Osteoblast (primary cell): ENCODE measurements at places on chromosomes 6 and 20.

DNA sequence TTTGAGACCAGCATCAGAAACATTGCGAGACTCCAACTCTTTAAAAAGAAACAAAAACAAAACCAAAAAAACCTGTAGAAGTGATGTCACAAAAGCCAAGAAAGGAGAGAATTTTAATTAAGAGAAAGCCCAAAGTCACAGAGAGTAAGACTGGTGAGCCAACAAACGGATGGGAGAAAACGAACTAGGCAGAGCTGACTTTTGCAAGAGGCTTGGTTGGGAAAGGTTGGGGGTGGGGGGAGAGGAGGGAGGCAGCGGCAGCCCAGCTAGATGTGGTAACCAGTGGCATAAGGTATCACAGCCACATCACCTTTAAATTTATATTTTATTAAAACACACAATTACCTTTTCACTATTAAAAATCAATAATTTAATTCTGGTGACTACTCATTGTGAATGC, 23.5 kb downstream of the NOL7 start:
- no peak for DNase-seq

- DNase-seq: no peak
Observed at GRCh38 chr20:32387252-32387651, 29.1 kb downstream of the ASXL1 start.

DNA sequence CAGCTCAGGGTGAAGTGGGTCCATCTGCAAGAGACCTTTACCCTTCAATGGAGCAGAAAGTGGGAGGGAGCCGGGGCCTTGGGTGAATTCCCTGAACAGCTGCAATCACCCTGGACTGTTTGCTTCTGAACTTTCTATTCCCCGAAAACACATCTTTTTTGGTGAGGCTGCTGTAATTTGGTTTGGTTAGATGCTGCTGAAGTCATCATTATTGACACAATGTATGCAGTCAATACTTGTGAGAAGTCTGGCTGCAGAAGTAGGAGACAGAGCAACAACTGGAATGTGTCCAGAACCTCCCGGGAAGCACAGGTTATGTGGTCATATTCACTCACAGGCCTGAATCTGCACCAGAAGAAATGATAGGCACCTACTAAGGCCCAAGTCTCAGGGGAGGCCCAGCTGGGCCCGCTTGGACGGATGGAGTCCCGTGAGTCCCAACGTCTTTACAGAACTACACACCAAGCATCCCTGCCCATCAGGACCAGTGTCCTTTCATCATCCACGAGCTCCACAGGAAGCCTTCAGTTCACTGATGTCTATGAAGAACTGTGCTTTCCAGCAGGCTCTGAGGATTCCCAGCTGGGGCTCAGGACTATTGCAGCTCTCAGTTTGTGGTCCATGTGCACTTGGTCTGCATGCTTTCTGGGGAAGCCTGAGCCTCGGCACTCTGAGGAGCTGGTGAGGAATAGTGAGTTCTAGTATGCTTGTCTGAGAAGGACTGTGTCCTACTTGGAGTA, 177.6 kb downstream of the THBS2 start:
- DNase-seq: no peak

GRCh38 chr20:2890742-2891141, 17.5 kb downstream of the PTPRA start:
- peak; percentile 58 for DNase-seq

- DNase-seq: no peak
Observed at GRCh38 chr20:51616060-51616459, 73.5 kb upstream of the NFATC2 start.

- no peak for DNase-seq
Observed at GRCh38 chr6:14690120-14691056, 555.5 kb upstream of the JARID2 start.

GRCh38 chr6:27873021-27873940, 38.9 kb downstream of the OR2B2 start:
- DNase-seq: peak; percentile 74

GRCh38 chr6:144314003-144314485, 28.9 kb downstream of the UTRN start:
- peak; percentile 72 for DNase-seq

GRCh38 chr6:147651249-147652063, 143.0 kb downstream of the SAMD5 start:
- DNase-seq: no peak

DNA sequence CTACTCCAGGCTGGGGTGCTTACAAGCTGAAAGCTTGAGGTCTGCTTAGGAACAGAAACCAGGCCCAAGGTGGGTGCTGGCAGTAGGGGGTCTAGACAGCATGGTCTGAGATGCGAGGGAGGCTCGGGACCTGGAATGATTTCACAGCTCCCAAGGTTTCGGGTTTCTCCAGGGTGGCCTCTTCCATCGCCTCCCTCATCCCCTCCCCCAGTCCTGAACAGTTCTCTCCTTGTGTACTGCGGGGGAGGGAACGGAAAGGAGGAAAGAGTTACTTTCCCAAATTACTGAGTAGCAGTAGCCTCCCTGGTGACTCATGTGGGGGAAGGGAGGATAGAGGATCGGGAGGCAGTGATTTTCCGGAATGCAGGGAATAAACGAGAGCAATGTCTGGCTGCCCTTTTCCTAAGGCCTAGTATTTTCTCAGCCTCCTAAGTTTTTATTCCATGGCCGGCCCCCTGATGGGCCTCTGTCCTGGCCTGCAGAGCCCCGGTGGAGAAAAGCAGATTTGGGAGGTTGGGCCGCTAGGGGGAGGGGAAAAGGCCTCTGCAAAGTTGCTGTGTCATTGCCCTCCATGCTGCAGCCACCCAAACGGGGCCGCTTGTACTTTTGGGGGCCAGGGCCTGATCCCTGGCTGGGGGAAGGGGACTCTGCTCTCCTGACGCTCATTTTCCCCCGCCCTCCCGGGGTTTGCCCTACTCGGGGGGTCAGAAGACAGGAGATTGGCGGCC, 1.5 kb downstream of the BRD2 start:
- DNase-seq: peak; percentile 92

GRCh38 chr6:44268095-44268628, 2.1 kb upstream of the TMEM151B start:
- peak; percentile 93 for DNase-seq

GRCh38 chr6:9484091-9484490, 930.8 kb downstream of the TFAP2A start:
- no peak for DNase-seq

DNA sequence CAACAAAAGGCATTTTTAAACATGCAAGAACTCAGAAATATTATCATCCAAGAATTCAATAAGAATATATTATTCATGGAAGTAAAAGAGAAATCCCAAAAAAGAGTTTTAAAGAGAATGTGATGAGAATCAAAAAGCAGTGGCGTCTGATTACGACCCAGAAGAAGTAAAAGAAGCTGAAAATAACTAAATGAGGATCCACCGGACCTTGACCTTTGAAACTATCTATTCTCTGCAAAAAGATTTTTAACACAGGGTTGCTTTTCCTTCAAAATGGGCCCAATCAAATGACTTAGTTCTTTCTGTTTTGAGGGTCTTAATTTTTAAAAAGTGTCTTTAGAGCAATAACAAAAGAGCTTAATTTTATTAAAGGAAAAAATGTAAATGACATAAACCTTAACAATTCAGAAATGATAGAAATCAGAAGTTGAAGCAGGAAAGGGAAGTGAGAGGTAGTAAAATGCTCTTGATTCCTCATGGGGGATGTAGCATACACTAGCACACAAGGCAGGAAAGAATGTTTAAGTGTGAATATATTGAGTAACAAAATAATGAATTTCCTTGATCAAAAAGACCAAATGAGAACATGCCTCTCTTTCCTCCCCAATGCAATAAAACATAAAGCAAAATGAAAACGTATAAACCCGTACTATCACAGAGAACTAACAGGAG, 223.1 kb upstream of the PRDM1 start:
- no peak for DNase-seq

DNA sequence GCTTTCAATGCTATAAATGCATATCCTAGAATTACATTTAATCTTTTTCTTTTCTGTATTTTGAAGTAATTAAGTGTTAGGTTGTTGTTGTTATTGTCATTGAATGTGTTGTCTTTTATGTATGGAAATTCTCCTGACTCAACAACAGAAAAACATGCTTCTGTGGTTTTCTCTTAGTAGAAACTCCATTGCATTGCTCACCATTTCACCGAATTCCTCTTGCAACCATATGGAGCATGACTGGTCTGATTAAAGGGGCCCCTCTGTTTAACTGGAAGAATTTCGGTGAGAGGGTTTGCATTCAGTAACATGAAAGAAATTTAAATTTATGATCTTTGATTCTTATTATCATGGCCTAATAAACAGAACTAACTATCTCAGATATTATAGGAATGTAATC, 454.3 kb upstream of the JARID2 start:
- DNase-seq: no peak

- DNase-seq: no peak
Observed at GRCh38 chr6:98894810-98895209, 52.9 kb downstream of the FBXL4 start.

DNA sequence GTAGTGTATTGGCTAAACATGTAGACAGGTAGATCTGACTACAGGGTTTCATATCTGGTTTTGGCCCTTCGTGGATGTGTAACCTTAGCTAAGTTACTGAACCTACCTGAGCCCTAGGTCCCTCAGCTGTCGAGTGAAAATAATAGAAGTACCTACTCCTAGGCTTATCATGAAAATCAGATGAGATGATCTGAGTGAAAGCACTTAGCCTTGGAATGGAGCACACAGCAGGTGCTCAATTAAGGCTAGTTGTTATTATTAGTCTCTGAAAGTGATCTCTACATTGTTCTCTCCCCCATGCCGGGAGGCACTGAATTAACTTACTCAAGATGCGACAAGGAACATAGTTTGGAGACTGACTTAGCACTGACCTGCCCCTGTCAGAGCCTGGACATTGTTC, 174.7 kb upstream of the ZNF217 start:
- DNase-seq: no peak

GRCh38 chr20:5172167-5172601, 45.4 kb downstream of the CDS2 start:
- DNase-seq: no peak

DNA sequence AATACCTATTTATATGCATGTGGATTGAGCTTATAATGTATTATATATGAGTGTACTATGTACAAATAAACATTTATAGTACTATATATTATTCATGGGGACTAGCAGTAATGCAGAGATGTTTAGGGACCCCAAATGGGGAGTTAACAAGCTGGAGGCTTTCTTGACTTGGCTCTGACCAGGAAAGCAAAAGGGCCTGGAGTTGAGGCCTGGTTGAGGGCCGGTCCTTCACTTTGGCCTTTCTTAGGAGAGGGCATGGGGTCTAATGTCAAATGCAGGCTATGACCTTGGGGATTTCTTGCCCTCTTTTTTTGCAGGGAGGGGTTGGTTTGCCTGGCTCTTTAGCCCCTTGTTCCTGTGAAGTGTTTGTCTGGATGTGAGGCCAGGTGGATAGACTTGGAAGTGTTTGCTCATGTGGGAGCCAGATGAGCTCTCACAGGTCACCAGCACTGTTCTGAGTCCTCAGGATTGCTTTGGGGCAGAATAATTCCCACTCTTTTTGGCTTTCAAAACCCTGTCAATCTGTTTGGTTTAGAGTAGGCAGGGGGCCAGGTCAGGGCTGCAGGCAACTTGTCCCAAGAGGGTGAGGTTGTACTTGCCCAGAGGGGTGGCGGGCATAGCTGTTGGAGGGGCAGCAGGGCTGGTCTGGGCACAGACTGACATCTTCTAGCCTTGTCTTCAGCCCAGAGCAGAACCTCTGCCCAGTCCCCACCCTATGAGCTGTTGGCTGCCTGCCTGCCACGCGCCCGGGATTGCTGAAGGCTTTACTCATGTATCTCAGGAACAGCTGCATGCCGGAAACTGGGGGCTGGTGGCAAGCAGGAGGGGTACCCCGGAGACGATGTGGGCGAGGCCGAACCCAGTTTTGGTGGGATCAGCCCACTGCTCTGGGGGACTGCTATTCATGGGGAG, 14.6 kb downstream of the TJAP1 start:
- DNase-seq: peak; percentile 98

GRCh38 chr6:132491303-132491702, 21.6 kb downstream of the STX7 start:
- no peak for DNase-seq

- DNase-seq: peak; percentile 78
Observed at GRCh38 chr20:24630486-24631172, 161.2 kb downstream of the SYNDIG1 start.

GRCh38 chr6:15534974-15535373, 127.9 kb downstream of the DTNBP1 start:
- no peak for DNase-seq

- no peak for DNase-seq
Observed at GRCh38 chr6:81859884-81860283, 107.4 kb upstream of the TENT5A start.

GRCh38 chr6:143585241-143585640, 73.7 kb upstream of the FUCA2 start:
- no peak for DNase-seq

DNA sequence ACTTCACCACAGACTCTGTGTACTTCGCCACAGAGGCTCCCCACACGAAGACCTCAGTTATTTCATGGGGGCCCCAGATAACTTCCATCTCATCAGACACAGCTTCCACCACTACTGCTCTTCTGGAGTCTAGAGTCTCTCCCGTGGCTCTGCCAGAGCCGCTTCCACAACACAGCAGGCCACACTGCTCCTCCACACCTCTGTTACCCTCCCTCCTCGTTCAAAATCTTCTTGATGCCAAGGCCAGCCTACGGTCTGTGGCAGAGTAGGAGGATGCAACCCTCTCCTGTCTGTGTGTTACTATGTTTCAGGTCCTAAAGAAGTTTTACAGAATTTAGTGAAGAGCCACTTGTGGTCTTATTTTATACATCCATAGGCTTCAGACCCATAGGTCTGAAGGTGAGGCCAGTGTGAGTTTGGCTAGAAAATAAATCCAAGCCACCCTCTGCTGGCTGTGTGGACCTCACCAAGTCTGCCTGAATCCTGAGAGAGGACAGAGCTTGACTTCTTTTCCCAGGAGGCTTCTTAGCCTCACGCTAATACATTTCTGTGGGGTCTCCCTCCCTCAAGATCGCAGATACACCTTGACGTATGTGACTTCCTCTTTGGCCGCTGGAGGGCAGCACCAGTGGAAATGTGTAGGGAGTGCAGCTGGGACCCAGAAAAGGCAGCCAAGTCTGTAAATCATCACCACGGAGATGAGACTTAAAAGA, 197.7 kb downstream of the FAXC start:
- no peak for DNase-seq

DNA sequence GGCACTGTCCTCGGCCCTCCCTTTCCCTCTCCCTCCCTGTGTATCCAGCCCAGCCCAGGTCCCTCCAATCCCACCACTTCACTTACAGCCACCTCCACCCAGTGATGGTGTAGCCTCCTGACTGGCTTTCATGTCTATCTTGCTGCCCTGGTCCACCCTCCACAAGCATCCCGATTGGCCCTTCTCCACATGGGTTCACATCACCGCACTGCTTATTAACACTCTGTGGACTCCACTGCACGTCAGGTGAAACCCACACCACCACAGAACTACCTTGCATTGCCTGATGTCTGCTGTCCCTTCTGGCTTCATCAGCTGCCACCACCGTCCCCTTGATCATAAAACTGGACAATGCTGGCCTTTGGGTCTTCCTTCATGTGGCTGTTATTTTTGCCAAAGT, 220.4 kb upstream of the ARID1B start:
- DNase-seq: no peak

- DNase-seq: no peak
Observed at GRCh38 chr6:36940027-36940426, 14.5 kb upstream of the PI16 start.

GRCh38 chr6:31568537-31568961, 3.5 kb upstream of the LTA start:
- DNase-seq: peak; percentile 6
